ENCODE measurements at places on chromosomes 1 and 21.
A peak's percentile ranks its signal among the peaks of the same experiment; 100 is the strongest.

DNA sequence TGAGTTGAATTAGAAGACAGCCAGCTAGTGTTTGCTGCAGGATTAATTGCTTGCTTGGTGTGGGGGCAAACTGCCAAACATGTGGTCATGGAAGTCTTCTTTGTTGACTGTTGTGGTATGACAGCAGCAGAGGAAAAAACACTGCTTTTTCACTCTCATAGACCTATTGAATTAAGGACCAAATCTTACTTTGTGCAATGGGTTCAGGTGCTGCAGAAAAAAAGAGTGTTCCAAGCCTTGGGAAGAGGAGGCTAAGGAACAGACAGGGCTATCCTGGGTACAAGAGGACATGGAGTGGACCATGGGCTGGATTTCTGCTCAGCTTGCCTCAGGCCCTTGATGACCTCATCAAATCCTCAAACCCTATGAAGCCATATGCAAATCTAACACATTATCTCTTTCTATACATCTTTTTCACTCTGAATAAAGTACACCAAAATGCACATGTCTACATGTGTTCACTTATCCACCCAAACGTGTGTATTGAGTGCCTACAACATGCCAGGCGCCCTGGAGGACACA is 61.5 kb downstream of the SIPA1L2 start:
- no peak for DNase-seq

DNA sequence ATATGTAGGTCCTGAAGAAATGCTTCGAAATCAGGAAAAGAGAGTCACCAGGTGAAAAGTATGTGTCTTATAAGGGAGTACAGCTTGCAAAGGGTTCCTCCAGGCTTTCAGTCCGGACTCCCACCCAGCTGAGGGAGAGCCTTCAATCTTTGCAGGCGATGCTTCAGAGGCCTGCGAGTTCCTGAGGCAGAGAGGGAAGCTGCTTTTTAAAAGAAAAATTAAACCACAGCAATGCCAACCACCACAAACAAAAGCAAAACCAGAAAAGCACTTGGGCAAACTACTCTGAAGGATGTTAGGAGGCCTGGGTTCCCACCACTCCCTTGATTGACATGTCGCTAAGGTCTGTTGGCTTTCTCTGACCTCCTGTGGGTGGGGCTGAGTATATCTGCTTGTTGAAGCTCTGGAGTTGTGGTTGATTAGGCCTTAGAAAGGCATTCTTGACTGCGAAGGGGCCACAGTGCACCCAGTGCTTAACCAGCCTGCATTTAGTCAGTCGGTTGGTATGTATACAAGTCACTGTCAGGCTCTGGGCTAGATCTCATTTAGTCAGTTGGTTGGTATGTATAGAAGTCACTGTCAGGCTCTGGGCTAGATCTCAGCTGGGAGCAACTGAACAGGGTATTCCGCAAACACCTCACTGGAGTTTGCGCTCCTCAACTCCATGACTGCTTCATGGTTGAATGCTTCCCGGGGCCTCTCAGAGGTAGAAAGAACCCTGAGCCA is 1.2 kb downstream of the NIPAL3 start:
- DNase-seq, result no peak

- no peak for DNase-seq
These were observed 16.9 kb upstream of the EFCAB14 start for GRCh38 chr1:46735708-46736324.

DNA sequence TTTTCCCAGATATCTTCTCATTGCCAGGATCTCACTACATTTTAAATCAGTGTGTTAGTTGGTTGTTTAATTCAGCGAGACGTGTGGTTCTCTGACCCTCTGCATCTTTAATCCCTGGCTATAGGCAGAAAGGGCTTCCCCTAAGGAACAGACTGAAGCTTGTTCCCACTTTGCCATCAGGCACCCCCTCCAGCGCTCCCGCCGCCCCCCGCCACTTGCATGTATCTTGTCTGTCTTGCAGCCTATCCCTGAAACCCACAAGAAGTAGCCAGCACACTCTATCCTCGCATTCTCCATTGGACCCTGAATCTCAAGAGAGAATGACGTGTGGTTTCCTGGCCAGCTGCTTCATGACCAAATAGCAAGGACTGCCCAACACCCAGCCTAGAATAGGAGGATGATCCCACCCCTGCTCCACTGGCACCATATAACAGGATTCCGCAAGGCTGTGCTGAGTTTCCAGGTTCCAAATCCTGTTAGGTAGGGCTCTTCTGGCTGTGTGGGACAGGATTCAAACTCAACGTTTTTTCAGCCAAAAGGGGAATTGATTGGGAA is 7.8 kb downstream of the CLDN19 start:
- DNase-seq, result no peak

DNA sequence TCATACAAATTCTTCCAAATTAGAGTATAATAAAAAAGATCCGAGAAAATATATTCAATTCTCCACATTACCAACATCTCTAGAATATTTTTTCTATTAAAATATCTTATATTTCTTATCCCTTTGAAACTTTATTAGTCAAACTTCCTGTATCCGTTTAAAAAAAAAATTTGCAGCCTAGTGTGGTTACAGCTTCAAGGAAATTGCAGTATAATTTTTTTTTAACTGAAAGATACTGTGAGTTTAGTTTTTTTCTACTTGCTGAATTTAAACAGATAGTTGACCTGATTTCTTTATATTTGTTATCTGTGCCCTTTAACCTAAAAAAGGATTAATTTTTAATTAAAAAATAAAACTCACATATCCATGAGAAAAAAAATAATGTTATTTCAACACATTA is 1.5 kb downstream of the RGS18 start:
- DNase-seq, result no peak

- no peak for DNase-seq
These were observed 570.3 kb downstream of the LRRIQ3 start for GRCh38 chr1:73627723-73628122.

- DNase-seq, result peak; percentile 79
These were observed 24.7 kb downstream of the CDK18 start for GRCh38 chr1:205528887-205529825.

GRCh38 chr1:8571200-8571984 is 246.0 kb downstream of the RERE start:
- DNase-seq, result no peak

- DNase-seq, result no peak
These were observed 88.5 kb upstream of the ETV3 start for GRCh38 chr1:157226739-157227138.

- DNase-seq, result no peak
These were observed 859 bp upstream of the ANGPTL1 start for GRCh38 chr1:178871551-178872320.

DNA sequence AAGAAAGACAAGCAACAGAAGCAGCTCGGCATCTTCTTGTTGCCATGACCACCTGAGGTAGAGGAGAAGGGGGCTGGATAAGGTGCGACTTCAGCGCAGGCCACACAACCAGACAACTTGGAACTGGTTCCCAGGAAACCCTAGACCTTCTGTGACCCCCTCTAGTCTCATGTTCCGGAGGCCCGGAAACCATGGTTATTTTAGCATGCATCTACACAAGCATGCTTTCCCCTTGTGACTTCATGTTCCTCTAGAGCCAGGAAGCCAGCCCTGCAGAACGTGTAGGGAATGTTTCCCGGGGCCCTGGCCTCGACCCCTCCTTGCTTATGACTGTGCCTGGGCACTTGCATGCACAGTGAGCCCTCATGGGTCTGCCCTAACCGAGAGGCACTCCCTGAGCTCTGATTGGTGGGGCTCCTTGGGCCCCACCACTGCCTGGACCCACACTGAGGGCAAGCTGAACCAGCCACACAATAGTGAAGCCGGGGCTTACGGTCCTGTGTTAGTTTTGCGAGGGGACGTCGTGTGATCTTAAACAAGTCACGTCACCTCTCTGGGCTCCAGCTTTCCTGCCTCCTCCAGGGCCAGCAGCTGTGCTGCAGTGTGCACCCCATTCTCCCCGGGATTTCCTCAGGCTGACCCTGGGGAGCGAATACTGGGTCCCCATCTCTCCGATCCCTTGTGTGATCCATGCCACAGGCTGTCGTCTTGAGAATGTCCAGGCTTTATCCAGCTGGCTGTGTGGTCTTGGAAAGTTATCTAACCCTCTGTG is 12.0 kb upstream of the MX2 start:
- no peak for DNase-seq

DNA sequence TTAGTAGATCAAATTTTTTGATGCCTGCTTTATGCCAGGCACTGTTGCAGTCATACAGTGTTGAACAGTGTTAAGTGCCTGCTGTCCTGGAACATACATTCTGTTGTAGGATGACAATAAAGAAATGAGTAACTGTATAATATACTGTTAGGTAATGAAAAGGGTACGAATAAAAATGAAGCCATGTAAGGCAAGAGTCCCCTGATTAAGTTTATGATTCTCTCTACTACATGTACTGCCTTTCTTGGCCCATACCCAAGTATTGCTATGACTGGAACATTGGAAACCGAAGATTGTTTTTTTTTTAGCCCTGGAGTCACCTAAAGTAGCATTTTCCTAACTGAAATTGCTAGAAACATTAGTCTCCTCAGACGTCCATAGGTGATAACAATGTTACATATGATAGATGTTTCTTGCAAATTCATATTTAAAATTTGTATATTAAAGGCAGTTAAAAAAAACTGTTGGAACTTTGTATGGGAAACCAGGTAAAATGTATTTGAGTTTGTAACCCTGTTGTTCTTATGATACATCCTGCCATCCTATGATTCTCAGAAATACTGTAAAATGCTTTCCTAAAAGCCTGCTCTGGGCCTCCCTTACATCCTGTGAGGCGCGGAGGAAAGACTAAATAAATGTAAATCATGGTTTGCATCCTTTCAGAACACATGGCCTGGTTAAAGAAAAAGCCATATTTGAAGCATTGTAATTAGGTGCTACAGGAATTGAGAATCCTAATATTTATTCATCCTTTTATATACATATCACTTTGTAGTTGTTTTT is 5.8 kb downstream of the ATP5PB start:
- no peak for DNase-seq

DNA sequence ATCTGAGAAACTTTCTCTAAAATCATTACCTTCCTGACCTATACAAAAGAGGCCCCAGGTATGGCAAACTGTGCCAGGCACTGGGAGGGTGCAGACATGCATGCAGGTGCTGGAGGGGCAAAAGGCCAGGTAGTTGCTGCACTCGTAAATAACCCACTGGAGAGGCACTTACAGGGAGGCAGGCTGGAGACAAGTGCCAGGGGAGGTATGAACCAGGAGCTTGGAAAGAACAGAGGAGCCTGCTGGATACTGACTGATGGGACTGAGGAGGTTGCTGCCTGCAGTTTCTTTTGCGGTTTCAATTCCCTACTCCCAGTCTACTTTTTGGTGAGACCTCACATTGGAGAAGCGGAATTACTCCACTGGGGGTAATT is 113.9 kb downstream of the DSCAM start:
- DNase-seq, result no peak

- DNase-seq, result no peak
These were observed 322.4 kb upstream of the DEPDC1 start for GRCh38 chr1:68819190-68819829.

- DNase-seq, result no peak
These were observed 615 bp upstream of the MRPS15 start for GRCh38 chr1:36464605-36465393.

Measured in stimulated activated CD8-positive, alpha-beta memory T cell treated with anti-CD3 and anti-CD28 coated beads, Interleukin-2, amount 100 ng/mL, for 48 hours (primary cell).